ENCODE measurements at places on chromosomes 3 and 15.

GRCh38 chr15:40430271-40430805 is 10.4 kb upstream of the BAHD1 start:
- no peak for DNase-seq

GRCh38 chr15:88764448-88764847 is 38.8 kb upstream of the ACAN start:
- DNase-seq = no peak

DNA sequence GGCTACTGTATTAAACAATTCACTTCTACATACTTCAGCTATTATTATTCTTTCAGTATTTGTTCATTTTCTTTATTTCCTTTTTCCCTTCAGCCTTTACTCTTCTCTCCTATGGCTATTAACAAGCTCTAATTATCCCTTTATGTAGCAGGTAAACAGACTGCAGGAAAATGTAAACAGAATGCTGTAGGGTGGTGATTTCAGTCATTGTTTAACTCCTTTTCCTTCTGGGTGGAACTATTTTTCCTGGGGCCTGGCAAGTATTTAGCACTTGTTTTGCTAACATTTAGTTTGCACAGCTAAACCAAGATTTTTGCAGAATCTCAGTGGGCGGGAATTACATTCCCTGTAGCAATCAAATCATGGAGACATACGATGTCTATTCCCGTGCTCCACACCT is 14.4 kb downstream of the RARB start:
- DNase-seq = no peak

DNA sequence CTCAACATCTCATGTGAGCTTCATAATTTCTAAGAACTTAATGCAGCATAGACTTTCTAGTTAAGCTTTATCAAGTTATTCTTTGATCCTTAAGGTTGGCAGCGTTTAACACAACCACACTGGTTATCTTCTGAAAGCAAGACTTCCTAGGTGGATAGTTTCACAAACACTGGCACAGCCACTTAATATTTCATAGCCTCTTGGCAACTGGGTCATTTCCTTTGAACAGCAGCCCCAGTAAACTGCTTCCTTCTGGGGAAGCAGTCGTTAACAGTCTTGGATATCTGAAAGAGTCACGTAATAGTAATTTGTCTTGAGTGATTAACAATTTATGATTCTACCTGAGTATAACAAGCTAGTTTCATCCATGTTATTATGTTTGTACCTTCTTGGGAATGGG is 45.9 kb upstream of the ABHD10 start:
- DNase-seq = no peak

DNA sequence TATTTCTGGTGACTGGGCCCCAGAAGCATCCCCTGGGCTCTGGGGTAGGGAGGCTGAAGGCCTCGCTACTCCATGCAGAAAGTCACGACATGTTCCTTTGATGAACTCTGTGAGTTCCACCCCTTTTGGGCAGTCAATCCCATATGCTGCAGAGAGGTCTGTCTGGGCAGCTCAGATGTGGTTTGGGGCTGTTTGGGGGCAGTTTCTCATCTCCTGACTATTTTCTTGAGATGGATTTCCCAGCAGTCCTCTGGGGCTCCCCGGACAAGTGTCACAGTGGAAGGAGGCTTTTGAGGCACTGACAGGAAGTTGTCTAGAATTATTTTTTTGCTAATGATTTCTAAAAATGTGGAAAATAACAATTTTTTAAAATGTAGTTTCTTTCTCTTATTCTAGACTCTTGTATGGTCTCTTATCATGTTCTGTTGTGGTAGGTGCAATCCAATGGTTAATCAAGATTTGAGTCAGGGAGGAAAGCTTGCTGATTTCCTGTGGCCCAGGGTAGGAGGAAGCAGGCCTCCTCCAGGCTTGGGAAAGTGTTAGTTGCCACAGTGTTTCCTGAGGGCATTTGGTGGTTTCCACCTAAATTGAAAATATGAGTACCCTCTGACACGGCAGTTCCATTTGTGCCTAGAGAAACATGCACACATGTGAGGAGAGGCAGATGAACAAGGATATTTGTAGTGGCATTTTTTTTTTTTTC is 19.9 kb upstream of the TATDN2 start:
- DNase-seq = peak; percentile 78

- no peak for DNase-seq
Measured at GRCh38 chr3:127264292-127264691, 23.6 kb downstream of the PRR20G start.

DNA sequence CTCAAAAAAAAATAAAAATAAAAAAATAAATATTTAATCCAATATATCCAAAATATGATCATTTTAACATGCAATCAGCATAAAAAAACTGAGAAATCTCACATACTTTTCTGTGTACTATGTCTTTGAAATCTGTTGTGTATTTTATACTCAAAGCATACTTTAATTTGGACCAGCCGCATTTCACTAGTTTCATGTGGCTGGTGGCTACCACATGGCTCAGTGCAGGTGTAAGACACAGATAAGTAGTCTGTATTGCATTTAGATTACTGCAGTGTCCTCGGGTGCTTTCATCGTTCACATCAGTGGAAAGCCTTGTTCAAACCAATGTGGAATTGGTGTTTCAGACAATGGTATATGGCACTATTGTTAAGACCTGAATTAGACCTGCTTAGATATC is 11.0 kb downstream of the CRTC3 start:
- DNase-seq = no peak

- no peak for DNase-seq
Measured at GRCh38 chr15:29888646-29889045, 66.4 kb upstream of the TJP1 start.

GRCh38 chr3:134239538-134239937 is 11.1 kb downstream of the RYK start:
- no peak for DNase-seq

DNA sequence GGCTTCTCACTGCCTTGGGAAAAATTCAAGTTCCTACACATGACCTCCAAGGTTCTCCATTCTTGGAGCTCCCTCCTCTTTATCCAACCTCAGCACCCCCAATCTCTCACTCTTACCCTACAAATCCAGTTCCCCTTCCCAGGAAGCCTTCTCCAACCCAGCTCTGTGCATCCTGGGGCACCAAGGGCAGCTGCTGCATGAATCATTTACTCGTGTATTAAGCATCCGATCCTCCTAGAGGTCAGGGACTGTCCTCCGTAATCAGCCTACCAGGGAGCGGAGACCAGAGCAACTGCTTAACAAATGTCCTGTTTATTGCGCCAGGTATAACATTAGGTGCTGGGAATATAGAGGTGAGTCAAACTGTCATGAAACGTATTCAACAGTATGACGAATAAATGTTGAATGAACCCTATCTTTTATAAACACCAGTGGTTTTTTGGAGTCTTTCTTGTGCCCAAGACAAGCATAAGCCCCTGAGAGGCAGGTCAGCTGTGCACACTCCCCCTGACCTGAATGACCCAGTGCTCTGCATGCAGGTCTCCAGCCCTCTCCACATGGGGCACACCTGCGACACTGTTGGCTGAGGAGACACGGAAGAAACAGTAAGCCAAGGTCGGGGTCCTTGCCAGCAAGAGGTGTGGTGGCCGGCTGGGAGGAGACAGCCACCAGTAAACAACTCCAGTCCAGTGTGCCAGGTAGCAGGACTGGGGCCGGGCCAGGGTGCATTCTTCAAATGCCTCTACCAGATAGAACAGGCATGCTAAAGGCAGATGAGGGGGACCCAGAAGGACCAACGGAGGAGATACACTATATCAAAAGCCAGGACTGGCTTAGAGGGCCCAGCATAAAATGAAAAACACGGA is 27.6 kb downstream of the ANP32A start:
- DNase-seq = no peak

GRCh38 chr3:43855674-43856299 is 165.0 kb downstream of the ABHD5 start:
- peak; percentile 16 for DNase-seq

GRCh38 chr3:28134792-28135375 is 106.5 kb upstream of the CMC1 start:
- DNase-seq = no peak

DNA sequence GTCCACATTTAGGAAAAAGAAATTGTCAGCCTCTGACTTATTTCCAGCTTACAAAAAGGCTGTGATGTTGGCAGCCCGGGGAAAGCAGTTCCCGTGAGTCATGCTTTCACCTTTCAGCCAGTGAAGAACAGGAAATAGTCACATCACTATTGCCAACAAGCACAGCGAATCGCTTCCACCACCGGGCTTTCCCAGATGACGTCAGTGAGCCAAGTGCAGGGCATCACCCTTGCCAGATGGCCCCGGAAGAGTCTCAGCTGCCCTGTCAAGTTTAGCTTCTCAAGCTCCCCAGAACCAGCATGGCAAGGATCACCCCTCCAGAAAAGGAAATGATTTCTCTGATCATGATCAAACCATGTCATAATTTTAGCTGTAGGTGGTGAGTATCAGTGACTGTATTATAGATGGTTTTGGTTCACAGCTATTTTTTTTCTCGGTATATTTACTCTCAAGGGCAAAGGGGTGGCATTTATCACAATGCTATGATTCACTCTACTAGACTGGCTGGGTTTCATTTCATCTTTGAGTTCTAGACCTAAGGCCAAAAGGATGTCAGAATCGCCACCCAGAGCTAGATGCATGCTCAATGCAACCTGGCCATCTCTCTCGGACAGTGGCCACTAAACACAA is 32.9 kb downstream of the B3GNT5 start:
- DNase-seq = peak; percentile 96

- DNase-seq = no peak
Measured at GRCh38 chr3:26915208-26915607, 292.6 kb downstream of the LRRC3B start.

GRCh38 chr3:14761121-14761672 is 57.6 kb upstream of the FGD5 start:
- DNase-seq = no peak

- peak; percentile 64 for DNase-seq
Measured at GRCh38 chr3:71582612-71583565, 639 bp downstream of the FOXP1 start.

DNA sequence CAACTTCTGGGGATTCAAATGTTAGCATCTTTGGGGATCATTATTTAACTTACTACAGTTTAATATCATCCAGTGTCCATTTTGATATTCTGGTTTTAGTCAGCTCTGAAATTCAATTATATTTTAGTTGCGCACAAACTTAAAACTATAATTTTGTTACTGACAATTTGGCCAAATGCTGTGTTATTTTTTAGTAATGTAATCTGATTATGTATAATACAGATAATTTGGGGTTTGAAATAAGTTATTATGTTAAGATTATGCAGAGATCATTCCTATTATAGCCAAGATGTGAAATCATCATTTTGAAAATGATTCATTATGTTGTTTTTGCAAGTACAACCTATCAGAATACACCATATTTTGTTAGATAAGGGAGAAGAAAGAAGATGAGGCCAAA is 706.1 kb downstream of the ROBO2 start:
- no peak for DNase-seq

GRCh38 chr3:118573912-118574311 is 460.7 kb downstream of the IGSF11 start:
- DNase-seq = no peak

DNA sequence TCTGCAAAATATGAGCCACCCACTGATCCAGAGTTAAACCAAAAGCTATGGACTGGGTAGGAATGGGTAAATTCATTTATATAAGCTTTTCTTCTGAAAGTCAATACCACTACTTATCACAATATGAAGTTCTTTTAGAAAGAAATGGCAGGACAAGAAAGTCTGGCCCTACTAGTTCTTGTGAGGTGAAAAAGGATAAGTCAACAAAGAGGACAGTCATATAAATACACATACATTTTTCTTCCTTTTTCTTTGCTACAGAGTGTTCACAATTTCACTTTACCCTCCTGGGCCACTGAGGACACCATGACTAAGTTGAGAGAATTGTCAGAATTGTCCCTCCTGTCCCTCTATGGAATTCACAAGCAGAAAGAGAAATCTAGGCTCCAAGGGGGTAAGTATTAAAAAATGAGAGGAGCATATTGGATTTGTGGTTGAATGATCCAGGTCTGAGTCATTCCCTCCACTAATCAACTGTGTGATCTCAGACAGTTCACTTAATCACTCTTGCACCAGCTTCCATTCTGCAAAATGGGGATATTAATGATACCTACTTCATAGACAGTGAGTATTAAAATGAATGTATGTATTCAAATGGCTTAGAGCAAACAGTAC is 27.6 kb downstream of the ACP3 start:
- DNase-seq = no peak

DNA sequence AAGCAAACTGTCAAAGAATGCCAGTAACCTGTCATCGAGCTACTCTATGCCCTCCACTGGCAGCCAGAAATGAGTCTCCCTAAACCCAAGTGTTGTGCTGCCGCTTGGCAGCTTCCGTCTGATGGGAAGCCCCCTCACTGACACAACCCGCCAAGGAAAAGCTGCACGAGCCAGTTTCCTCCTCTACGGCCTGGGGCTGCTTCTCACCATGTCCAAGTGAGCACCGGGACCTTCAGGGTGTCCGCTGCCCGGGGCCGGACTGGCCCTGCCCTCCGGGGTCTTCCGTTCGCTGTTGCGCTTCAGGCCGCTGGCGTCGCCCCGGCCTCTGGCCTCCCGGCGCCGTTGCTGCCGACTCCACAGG is 490 bp downstream of the TOMM70 start:
- peak; percentile 42 for DNase-seq

DNA sequence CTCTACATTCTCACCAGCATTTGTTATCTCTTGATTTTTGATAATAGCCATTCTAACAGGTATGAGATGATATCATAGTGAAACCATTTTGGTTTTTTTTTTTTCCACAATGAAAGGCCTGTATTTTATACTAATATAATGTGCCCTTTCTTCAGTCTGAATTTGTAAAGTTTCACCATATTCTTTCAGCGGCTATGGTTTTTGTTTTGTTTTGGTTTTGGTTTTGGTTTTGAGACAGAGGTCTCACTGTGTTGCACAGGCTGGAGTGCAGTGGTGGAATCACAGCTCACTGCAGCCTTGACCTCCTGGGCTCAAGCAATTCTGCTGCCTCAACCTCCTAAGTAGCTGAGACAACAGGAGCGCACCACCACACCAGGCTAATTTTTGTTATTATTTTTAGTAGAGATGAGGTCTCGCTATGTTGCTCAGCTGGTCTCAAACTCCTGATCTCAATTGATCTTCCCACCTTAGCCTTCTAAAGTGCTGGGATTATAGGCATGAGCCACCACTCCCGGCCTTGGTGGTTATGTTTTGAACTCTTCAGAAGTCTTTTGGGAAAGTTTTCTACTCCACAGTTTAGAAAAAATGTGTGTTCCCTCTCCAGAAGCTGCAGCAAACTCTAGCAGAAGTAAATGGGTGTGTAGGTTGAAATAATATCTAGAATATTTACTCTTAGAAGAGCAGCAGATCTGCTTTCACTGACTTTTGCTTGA is 110.2 kb upstream of the UMPS start:
- DNase-seq = no peak

GRCh38 chr3:113521981-113522380 is 7.0 kb upstream of the SPICE1 start:
- DNase-seq = no peak

GRCh38 chr3:66403323-66403990 is 97.4 kb downstream of the LRIG1 start:
- DNase-seq = no peak

GRCh38 chr3:148333091-148333490 is 364.6 kb upstream of the AGTR1 start:
- no peak for DNase-seq

DNA sequence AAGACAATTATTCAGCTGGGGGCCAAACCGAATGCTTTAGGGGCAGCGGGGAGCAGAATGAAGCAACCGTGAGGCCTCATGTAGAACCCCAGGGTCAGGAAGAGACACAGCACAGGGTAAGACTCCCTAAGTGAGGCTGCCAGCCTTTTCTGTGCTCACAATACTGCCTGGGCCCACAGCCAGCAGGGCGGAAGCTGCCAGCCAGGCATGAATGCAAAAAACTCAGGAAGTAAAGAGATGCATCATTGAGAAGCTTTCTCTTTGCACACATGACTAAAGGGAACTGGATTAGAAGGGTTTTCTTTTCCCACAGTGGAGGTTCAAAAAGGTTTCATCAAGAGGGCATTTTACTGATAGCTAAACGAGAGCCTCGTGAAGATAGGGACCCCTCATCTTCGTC is 33.3 kb downstream of the CA12 start:
- no peak for DNase-seq
